Naive thymus-derived CD8-positive, alpha-beta T cell (primary cell): ENCODE measurements at places on chromosomes 3 and 15.
A peak's percentile ranks its signal among the peaks of the same experiment; 100 is the strongest.

DNA sequence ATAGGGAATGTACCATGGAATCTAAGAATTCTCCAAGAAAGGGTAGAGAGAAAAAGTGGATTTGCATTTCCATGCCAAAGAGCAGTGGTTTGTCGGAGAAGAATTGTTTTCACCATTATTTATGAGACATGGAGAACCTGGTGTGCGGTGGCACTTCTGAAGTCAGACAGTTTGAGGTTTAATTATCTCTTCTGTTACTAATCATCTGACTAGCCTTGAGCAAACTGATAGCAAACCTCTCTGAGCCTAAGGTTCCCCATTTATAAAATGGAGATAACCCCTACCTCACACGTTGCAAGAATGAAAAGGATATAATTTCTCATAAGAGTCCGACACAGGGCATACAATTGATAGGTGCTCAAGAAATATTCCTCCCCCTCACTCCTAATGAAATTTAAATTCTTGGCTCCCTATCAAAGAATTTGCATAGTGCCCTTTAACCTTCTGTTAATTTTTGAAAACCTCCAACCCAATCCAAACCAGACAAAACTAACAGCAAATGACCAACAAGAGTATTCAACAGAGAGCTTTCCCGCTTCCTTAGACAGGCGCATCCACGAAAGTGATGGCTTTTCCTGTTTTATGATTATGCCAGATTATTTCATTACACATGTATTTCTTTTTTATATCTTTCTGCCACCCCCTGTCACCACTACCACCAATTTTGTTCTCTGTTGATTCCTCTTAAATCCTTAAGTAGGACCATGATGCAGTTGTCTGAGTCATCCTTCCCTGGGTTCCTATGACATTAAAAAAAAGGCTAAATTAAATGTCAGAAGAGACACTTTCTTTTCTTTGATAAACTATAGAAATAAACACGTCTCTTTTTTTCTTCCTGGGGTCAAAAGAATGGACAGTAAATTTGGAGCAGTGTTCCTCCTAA lies 28.5 kb downstream of the TMEM212 start:
- DNase-seq, result no peak

- DNase-seq, result no peak
Measured at GRCh38 chr15:91152896-91153581, 53.0 kb downstream of the SV2B start.

- DNase-seq, result no peak
Measured at GRCh38 chr3:45100981-45101407, 45.2 kb downstream of the CDCP1 start.

DNA sequence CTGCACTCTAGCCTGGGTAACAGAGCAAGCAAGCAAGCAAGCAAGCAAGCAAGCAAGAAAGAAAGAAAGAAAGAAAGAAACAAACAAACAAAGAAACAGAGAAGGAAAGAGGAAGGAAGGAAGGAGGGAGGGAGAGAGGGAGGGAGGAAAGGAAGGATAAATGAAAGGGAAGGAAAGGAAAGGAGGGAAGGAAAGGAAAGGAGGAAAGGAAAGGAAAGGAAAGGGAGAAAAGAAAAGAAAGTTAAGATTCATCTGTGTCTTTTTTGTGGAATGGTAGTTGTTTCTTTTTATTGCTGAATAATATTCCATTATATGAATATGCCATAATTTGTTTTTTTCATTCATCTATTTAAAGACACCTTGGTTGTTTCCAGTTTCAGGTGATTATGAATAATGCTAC lies 506.9 kb upstream of the NAALADL2 start:
- DNase-seq, result no peak

DNA sequence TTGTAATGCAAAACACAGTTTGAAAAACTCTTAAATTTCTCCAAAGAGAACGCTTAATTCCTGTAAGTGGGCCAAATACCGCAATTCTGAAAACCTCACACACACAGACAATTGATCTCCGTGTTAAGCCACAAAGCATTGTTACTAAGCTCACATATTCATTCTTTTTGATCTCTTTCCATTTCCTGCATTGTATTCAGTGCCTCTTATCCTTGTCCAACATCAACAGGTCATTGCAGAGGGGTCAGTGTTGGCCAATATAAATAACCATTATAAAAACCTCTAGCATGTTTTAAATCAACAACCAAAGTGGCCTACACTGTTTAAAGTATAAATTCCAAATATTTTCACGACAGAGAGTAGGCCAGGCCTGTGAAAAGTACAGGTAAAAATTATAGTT lies 171.1 kb downstream of the PDZRN3 start:
- no peak for DNase-seq

GRCh38 chr3:52857864-52858263 lies 23.0 kb upstream of the MUSTN1 start:
- no peak for DNase-seq

- no peak for DNase-seq
Measured at GRCh38 chr15:39213385-39213840, 367.5 kb upstream of the THBS1 start.

GRCh38 chr15:41583795-41584194 lies 24.8 kb downstream of the TYRO3 start:
- DNase-seq, result no peak

- no peak for DNase-seq
Measured at GRCh38 chr15:75786575-75786947, 56.7 kb upstream of the UBE2Q2 start.

- DNase-seq, result no peak
Measured at GRCh38 chr3:11699083-11699427, 55.3 kb upstream of the VGLL4 start.

DNA sequence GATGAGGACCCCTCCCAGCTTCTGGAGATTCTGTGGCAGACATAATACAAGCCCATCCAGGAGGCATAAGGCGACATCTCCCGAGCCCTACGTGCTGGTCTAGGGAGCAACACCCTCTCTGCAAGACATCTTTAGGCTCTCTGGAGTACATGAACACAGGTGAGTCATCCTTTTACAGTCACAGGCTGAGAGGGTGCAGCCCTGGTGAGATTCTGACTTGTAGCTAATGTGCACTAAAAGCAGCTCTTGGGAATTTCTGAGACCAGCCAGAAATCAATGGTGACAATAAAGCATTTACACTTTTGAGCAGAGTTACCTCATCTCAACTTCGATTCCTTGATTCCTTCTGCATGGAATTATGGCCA lies 131.1 kb downstream of the XXYLT1 start:
- DNase-seq, result no peak

GRCh38 chr3:193621127-193621526 lies 28.1 kb downstream of the OPA1 start:
- DNase-seq, result no peak

DNA sequence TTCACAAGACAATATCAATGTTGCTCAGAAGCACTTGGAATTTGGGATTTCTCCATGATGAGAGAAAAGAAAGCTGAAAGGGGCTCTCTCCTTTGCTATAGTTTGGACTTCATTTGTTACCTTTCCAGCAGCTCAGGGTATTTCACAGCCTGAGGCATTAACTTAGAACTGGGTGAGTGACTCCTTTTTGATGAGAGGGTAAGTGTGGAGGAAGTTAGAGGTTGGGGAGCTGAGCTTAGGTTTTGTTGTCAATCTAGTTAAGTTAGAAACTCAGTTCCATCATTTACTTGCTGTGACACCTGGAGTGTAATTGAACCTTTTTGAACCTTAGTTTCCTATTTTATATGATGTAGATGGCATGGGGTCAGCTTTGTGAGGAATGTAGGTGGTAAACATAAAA lies 359.1 kb downstream of the PDCD6IP start:
- no peak for DNase-seq

DNA sequence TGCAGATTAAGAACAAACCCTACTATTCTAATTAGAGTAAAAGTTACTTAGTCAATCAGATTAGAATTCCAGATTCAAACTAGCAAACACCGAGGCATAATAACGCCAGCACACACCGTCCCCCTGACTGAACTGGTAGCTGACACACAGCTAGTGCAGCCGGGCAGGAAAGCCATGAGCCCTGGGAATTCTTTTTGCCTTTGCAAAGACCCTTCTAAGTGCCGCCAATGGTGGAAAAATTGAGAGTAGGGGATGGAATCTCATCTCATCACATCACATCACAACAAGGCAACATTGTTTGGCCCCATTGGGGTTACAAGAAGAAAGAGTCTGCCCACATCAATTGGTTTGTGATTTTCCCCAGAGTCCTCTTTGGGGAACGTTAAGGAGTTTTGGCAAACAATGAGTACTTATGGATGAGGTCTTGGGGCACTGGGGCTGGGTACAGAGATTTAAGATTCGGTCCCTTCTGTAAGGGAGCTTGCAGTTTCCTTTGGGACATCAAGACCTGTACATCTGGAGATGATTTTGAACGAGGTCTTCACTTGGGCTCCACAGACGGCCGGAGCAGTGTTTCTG lies 120.4 kb upstream of the MEF2A start:
- no peak for DNase-seq

DNA sequence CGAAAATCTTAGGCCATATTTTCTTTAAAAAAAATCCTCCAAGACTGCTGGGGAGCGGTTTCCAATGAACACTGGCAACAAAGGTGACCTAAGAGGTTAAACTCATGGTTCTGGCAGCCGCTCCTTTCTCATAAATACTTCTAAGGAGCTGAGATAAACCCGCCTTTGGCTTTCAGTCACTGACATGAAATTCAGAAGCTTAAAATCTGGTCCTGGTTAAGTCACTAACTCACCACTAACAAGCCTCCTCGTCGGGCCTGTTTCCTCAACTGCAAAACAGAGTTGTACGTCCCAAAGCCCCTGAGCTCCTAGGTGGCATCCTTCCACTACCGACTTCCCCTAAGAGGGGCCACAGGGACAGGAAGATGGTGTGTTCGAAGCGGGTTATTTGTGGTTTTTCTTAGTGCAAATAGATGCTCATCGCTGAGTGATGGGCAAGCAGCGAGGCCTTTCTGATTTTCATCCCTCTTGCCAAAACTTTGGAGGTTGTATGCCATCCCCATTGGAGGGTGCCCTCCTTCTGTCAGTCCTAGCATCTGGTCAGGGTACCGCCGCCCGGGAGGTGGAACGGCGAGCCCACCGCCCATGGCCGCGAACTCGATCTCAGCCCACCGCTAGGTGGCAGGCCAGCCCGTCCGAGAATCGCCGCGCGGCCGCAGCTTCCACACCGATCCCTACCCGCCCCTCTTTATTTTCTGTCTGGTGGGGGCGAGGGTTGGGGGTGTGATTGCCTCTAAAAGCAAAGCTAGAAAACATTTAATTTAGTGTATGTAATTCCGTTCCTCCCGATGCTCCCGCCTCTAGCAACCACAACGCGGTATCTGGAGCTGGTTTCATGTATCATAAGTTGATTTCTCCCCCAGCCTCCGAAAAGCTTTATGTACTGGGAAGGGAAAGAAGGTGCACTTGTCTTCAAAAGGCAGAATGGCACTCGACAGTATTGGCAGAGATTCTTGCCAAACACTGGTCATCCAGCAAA lies 4.6 kb downstream of the BCL6 start:
- DNase-seq, result peak; percentile 69

DNA sequence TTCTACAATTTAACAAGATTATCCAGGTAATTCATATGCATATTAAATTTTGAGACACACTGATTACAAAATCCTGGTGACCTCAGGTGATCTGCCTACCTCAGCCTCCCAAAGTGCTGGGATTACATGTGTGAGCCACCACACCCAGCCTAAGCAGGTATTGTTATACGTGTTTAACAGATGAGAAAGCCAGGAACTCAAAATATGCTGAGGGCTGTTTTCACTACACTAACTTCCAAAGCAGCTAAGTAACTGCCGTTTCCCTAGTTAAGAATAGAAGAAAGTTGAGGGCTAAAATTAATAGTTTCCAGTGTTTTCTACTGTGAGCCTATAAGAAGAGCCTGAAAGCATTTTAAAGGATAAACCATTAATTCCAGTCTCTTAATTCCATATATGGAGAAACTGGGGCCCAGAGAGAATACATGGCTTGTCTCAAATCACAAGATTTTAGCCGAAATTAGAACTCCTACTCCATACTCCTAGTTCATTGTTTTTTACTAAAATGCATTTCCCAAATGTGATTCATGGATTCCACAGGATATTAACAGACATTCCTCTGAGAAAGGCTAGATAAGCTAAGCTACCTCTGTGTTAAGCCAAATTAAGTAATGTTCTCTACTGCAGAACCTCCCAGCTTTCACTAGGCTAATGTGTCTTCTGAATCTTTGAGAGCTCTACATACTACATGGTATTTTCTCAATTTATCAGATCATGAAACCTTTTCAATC lies 17.0 kb upstream of the AVEN start:
- DNase-seq, result no peak

DNA sequence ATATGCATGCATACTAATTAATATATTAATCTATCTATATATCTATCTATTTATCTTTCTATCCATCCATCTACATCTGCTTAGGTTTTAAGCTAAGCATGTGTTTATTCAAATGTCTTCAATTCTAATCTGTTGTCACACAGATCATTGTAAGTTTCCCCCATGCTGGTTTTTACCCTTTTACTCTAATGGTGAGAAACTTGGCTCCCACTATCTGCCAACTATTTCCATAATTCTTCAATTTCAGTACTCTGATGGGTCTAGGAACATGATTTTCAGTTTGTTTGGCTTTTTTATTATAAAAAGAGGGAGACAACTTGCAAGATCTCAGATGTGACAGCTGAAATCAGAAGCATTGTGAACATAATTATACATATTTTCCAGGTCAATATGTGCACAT lies 773.8 kb downstream of the PLOD2 start:
- no peak for DNase-seq

DNA sequence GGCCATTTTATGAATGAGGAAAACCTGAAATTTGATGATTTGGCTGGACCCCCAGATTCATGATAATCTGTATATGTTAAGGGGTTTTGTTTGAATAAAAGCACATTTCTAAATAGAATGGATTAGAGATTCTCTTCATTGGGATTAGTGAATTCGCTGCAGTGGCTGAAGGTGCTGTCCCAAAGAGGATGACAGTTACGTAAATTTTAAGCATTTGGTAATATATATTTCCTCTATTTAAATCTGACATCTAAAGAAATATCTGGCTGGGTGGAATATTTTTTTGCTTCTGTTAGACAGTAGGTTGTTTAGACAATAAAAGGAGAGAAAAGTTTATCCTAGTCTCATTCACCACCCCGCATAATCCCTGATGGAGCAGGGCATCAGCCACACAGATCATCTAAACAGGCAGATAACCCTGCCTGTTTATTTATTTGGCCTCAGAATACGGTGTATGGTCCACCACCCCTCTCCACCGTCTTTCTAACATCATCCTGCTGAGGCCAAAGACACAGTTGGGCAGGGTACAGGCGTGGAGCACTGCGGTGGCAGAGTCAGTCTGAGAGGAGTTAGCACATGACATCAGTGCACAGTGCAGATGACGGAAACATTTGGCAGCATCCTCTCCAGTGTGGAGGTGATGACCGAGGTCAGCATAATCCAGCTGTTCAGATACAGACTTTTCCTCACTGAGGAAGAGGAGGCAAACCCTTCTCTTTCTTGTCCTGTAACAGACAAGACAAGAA lies 20.4 kb upstream of the NFKBIZ start:
- no peak for DNase-seq
